ENCODE measurements at places on chromosomes 7 and 10. TPM values are rescaled to one million over a fixed set of nuclear protein-coding genes. Genes with fewer than 3 reads are reported as not detected.

The HKDC1 gene
- total RNA-seq: 126 TPM

The IGFBP3 gene
- 152 TPM for total RNA-seq

DNA sequence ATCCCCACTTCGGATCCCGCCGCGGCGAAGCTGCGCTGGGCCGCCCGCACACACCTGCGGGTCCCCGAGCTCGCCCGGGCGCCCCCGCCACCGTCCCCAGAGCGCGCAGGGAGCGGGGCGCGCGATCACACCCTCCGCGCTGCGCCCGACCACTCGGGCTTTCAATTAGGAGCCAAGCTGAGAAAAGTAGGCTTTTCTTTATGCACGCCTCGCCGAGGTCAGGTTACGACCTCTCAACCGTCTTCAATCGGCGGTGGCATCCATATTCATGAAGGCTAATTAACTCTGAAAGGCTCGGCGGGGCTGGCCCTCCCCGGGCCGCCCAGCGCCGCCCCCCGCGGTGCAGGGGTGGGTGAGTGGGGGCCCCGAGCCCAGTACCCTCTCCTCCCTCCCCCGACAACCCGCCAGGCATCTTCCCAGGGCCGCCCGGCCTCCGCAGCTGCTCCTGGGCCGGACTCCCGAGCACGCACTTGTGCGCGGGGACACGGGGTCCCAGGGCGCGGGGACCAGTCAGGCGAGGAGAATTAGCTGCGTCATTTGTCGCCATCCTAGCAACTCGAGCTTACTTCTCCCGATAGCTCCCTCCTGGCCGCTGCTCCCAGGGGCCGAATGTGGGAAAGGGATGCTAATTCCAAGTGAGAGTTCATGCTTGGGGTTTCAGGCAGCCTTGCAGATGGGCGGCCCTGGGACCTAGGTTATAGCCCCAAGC lies 155.5 kb upstream of the LYZL2 start:
- DNase-seq: no peak

- no peak for DNase-seq
These were observed 578.7 kb upstream of the NRP1 start for GRCh38 chr10:33913194-33913593.

DNA sequence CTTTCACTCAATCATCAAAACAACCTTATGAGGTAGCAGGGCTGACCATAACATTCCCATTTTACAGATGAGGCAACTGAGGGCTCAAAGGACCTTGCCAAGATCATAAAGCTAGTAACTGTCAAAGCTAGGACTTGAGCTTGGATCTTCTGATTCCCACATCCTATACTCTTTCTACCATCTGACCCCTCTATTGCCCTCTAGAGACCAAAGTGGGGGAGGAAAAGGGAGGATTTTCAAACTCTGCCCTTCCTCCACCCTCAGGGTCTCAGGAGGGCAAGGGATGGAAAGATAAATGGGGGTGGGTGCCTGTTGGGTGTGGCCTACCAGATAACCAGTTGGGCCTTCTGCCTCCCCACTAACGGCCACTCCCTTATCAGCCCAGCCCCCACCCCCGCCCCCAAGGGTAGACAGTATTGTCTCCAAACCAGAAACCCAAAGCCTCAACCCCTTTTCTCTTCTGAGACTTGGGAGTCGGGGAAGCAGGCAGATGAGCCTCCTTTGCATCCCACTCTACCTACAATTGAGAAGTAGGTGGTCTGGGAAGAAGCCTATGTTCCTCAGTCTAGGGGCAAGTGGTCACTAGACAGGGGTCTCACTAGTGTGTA lies 7.9 kb downstream of the LDB1 start:
- DNase-seq: no peak

DNA sequence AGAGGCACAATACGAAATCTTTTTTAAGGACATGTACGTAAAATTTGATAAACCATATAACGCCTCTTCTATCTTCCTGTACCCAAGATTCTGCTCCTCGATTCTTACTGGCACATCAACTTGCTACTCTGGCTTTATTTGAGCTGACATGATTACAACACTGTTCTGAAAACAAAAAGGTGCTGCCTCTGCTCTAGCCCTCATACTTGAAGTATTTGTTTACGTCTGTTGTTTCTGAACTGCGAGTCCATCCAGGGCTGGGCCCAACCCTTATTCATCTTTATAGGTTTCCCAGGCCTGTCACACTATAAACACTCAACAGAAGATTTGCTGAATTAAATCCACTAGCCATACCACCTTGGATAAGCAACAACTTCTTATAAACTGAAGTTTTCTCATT lies 96.2 kb upstream of the SVIL start:
- DNase-seq: no peak

GRCh38 chr7:140060788-140061606 lies 1.8 kb downstream of the PARP12 start:
- no peak for DNase-seq
